ENCODE measurements at places on chromosomes 3 and 15.

DNA sequence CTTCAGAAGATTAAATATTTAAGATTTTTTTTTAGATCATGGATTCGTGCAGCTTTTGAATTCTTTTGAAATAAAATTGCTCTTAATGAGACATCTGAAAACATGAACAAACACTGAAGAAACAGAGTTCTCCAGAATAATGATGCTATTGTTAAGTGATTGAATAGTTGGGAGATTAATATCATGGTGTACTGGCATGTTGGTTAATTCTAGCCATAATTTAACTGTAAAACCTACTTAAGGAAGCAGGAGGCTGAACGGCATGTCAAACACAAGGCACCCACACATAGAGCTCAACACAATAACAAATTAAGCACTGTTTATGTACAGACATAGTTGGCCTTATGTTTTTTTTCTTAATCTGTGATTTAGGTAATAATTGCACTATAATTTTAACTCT, 185.6 kb downstream of the RBMS3 start:
- no peak for DNase-seq

DNA sequence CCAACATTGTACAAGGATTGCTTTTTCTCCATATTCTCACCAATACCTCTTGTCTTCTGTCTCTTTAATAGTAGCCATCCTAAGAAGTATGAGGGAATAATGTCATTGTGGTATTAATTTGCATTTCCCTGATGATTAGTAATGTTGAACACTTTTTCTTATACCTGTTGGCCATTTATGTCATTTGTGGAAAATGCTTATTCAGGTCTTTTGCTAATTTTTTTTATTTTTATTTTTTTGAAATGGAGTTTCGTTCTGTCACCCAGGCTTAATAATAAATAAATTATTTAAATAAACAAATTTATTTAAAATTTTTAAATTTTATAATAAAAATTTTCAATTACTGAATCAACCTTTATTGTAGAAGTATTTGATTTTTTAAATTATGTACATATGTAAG, 37.1 kb downstream of the REC114 start:
- DNase-seq: no peak

GRCh38 chr3:112635674-112636073, 5.3 kb downstream of the CCDC80 start:
- no peak for DNase-seq

DNA sequence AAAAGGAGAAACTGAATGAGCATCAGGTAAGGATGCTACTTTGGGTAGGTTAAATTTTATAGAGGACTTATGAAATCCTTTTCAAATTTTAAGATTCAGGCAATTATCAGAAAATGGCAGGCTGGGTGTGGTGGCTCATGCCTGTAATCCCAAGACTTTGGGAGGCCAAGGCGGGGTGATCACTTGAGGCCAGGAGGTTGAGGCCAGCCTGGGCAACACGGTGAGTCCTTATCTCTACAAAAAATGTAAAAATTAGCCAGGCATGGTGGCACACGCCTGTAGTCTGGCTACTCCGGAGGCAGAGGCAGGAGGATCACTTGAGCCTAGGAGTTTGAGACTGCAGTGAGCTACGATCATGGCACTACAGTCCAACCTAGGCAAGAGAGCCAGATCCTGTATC, 23.1 kb downstream of the DCUN1D1 start:
- no peak for DNase-seq

GRCh38 chr3:195238081-195238571, 32.8 kb downstream of the XXYLT1 start:
- DNase-seq: no peak

DNA sequence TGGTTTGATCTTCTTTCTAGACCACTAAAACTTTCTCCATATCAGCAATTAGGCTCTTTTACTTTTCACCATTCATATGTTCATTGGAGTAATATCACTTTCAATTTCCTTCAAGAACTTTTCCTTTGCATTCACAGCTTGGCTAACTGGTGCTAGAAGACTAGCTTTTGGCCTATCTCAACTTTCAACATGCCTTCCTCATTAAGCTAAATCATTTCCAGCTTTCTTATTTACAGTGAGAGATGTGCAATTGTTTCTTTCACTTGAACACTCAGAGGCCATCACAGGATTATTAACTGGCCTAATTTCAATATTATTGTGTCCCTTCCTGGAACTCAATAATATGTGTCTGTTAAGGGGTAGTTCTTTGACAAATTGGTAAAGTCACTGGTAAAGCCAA, 42.8 kb upstream of the PLOD2 start:
- no peak for DNase-seq

DNA sequence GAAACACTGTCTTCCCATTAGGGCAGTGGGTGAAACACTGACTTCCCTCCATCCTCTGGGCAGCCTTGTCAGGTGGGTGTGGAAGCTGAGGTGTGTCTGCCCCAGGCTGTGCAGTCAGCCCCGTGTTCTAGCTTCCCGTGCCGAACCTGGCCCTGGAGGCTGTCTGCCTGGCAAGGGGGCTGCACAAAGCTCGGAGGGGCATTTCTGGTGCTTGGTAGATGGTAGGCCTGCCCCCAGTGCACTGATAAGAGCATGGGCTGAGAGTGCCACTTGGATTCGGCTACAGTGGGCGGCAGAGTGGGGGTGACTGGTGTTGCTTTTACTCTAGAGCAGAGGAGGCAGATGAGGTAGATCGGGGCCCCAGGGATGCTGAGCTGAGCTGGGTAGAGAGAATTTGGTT, 21.3 kb downstream of the IGF1R start:
- no peak for DNase-seq

- no peak for DNase-seq
These were observed 4.7 kb downstream of the SLC9A9 start for GRCh38 chr3:143843587-143843986.
